ENCODE measurements at places on chromosomes 4 and X. TPM values are rescaled to one million over a fixed set of nuclear protein-coding genes. Genes with fewer than 3 reads are reported as not detected.

DNA sequence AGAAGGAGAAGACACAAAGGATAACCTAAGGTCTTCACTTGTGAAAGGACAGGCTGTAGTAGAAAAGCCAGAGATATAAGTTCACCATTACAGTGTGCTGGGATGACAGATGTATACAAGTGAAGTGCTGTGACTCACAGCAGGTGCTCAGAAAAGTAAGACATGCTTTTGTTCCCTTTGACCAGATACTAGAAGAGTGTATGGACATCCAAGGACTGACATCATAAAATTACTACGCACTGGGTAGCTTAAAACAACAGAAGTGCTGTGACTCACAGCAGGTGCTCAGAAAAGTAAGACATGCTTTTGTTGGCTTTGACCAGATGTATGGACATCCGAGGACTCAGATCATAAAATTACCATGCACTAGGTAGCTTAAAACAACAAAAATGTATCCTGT is 61.6 kb upstream of the BTC start:
- DNase-seq, result no peak

GRCh38 chr4:112951362-112952312 is 97.8 kb upstream of the ANK2 start:
- no peak for DNase-seq

DNA sequence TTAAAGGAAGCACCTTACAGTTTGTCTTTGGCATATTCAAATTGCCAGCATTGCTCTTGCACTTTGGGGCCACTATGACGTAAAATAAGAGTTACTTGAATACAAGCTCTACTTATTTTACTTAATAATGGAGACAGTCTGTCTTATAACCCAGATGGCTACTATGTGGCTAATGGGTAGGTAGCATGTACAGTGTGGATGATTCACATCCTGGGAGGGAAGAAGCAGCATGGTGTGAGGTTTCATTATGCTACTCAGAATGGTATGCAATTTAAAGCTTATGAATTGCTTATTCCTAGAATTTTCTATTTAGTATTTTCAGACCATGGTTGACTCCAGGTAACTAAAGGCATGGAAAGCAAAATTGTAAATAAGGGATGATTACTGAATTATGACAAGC is 761.8 kb upstream of the ATOH1 start:
- DNase-seq, result no peak

DNA sequence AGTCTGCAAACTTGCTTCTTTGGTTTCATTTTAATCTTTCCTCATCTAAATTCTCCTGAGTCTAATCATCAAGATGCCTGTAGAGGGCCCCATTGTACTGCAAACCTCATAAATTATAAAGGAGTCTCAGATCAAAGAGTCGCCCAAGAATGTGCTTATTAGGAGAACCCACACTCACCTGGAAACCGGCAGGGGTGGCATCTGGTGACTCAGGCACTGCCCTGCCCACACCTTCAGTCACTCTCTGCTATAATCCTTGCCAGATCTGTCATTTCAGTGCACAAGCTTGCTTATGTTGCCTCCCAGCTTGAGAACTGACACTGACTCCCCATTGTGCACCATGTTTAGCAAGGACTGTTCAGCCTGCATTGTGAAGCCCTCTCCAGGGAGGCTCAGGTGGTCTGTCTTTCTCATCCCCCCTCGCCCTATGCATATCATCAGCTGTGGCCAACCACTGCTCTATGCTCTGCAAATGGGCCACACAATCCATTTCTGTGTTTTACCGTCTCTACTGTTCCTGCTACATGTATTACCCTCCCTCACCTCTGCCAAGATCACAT is 12.4 kb downstream of the EPGN start:
- DNase-seq, result no peak

DNA sequence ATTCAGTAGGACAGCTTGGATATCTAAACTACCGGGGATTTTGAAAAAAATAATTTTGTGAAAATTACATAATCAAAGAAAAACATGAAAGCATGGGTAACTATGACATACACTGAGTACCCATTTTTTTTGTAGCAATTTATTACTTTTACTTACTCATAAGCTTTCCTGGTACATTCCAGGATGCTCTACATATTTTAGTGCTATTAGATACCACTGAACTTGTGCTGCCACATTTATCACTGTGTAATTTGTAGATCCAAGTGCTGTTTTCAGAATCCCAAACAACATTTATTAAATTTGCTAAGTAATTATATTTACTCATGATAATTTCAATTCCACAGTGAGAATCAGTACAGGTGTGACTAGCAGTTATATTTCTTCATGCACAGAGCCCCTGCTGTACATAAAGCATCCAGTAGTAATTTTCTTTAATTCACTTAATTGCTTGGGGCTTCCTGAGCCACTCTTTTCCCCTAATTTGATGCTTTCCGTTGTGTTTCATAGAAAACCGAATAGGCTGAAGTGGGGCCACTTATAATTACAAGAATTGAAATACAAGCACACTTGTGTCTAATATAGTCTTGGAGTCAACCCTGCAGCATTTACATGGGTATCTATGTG is 2254.4 kb downstream of the ARAP2 start:
- DNase-seq, result no peak

DNA sequence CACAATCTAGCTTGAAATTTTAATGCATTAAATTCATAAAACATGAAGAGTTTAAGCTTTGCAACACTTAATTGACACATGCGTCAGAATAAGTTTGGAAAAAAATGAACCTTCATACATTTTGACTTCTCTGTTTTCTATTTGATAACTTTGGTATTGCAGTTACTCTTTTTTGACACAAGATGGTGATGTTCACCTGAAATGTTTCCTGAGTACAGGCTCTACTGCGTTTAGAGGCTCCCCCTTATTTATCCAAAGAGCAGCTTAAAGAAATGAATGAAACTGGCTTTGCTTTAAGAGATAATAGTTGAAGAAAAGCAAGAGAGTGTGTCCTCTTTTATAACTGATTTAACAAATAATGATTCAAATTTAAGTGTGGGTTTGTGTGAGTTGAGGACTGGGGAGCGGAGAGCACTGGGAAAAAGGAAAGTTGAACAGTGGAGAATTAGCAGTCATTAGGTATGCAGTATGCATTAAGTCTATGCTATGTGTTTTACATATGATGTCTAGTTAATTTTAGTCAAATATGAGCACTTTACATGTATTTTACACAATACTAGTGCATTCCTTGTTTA is 180.6 kb upstream of the NUDT6 start:
- DNase-seq, result no peak

DNA sequence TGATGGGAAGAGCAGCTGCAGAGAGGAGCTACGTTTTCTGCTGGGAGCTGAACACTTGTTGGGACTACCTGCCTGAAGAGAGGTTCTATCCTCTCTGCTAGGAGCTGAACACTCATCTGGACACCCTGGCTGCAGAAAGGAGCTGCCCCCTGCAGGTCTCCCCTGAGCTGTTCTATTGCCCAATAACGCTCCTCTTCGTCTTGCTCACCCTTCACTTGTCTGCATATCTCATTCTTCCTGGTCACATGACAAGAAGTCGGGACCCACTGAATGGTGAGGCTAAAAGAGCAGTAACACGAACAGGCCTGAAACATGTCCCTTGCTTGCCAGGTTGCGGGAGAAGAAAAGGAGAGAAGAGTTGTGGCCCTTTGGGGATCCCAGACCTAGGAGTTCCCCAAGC is 27.8 kb downstream of the NAA11 start:
- no peak for DNase-seq

GRCh38 chr4:70158576-70158975 is 4.5 kb downstream of the PRR27 start:
- DNase-seq, result peak; percentile 48

DNA sequence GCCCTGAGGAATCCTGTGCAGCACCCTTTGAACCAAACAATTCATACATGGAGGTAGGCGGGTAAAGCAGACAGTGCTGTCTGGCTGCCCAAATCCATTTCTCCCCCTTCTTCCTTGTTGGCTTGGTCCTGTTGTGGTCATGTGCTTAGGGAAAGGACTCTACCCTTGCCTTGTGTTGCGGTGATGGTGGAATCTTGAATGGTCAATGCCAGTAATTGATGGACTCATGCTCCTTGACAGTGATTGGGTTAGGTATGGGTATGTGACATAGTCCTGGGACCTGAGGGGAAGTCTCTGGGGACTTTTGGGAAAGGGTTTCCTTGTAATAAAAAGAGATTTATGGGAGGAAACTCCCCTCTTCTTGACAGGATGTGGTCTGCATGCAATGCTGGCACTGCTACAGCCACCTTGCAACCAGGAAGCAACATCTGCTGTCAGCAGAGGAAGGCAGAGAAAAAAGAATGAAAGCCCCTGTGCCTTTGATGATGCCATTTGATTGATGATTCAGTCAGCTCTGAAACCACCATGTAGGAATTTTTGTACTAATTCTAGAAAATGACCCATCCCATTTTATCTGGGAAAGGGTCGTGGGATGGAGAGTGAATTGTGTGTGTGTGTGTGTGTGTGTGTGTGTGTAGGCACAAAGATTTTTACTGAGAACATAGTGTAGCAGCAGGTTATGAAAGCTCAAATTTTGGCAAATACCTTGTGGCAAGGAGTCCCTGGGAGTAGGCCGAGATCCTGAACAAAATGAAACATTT is 30.0 kb upstream of the HUWE1 start:
- DNase-seq, result no peak

- DNase-seq, result no peak
These were observed 219.2 kb downstream of the MAML3 start for GRCh38 chr4:139934708-139935195.

- no peak for DNase-seq
These were observed 49.0 kb upstream of the CXorf51A start for GRCh38 chrX:146863566-146863965.

- DNase-seq, result peak; percentile 86
These were observed at the start of gene TRAM1L1 for GRCh38 chr4:117084866-117085701. Gene TRAM1L1, minus strand, starts transcription at chr4:117085576. Its CDS starts 183 bp downstream, at chr4:117085393.

DNA sequence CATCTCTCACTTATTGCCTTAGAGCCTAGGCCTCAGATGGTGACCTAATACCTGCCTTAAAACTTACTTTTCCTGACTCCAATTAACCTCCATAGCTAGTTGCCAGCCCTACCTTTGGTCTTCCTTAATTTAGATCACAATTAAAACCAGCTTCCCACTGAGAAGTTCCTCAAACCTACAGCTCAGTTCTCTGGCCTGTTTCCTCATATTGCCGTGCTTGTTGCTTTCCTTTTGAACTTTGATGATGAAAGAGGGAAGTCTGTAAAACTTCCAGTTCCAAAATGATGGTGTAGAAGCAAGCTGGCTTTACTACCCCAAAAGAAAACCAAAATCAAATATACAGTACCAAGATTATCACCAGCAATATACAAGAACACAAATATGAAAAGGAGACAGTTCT is 28.9 kb upstream of the CAMK2D start:
- no peak for DNase-seq

DNA sequence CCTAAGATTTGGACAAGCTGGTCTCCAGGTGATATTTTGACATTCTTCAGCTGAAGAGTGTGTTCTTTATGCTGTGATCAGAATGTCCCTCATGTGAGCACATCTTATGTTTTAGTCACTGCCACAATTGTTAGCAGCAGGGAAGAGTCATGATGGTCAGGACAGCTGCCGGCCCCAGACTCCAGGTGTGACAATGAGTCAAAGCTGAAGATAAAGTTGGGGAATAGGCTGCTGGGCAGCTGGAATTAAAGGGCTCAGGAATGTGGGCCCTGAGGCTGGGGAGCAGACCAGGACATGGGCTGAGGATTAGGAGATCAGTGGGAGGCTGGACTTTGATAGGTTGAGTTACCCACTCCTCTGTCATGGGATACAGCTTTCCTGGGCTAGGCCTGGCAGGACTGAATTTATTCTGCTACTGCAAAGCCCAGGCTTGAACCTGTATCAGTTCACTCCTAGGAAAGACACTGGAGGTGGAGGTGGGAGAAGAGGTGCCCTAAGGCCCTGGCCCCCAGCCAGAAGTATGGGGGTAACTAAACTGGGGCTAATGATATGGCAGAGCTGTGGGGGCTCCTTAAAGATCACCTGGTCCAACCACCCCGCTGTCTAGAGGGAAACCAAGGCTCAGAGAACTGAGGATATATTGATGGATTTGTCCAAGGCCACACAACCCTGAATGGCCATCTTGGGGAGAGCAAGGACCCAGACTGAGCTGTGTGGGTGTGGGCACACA is 119.5 kb downstream of the PJA1 start:
- DNase-seq, result peak; percentile 42

DNA sequence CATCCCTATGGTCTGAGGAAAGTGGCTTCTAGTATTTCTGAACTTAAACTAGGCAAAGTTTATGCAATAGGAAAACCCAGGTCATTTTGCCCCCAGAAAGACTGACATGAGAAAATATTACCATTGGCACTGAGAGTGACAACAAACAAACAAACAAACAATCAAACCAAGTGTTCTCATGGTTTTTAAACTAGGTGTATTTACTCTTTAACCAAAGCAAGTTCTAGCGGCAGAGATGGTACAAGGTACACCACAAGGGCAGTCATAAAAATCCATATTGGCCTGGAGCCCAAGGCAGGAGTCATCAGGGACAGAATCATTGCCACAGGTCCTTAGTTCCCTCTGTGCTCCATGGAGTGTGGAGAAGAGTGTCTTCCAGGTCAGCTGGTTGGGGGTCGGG is 26.0 kb upstream of the ENPEP start:
- DNase-seq, result no peak

DNA sequence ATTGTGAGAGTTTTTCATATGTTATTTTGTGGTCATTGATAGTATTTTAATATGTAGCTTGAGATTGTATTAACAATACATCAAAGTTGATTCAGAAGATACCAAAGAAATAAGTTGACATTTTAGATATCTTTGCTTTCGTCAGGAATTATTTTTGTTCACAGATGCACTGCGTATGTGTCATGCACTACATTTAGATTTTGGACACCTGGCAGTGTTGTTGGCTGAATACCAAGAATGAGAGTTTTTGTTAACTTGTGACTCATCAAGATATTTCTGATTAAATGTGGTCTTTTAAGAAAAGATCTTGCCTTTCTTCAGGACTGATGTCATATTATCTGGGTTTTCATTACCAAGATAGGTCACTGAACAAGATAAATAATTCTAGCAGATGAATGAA is 633.4 kb downstream of the CENPC start:
- no peak for DNase-seq

DNA sequence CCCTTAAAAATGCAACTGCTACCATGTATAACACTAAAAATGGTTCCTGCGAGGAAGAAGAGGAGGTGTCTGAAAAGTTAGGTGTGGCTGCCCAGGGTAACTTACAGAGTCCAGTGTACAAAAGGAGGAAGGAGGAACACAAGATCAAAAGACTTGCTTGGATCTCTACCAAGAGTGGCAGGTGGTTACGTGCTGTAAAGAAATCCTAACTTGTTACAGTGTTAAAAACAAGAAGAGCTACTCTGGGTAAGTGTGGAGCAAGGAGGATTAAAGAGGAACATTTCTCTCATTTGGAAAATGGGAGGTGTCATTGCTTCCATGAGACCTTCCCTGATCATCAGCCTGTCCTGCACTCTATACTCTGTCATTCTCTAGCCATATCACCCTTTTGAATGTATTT is 242.0 kb downstream of the PTTG2 start:
- DNase-seq, result no peak

YY2 gene
- total RNA-seq, result 2.0 TPM

DMRTC1 gene
- not detected for total RNA-seq

LRAT gene
- 0.10 TPM for total RNA-seq

MAGEC1 gene
- total RNA-seq, result not detected

HSD17B13 gene
- 0.24 TPM for total RNA-seq

SPANXA2 gene
- not detected for total RNA-seq

ARHGAP36 gene
- total RNA-seq, result not detected

VEGFD gene
- 2.7 TPM for total RNA-seq

MAGEA12 gene
- total RNA-seq, result not detected

TRIML2 gene
- total RNA-seq, result not detected
